GM12892 (cell line): ENCODE measurements at places on chromosomes 16 and 17.

GRCh38 chr17:39277110-39277509, 51.4 kb upstream of the STAC2 start:
- no peak for DNase-seq

DNA sequence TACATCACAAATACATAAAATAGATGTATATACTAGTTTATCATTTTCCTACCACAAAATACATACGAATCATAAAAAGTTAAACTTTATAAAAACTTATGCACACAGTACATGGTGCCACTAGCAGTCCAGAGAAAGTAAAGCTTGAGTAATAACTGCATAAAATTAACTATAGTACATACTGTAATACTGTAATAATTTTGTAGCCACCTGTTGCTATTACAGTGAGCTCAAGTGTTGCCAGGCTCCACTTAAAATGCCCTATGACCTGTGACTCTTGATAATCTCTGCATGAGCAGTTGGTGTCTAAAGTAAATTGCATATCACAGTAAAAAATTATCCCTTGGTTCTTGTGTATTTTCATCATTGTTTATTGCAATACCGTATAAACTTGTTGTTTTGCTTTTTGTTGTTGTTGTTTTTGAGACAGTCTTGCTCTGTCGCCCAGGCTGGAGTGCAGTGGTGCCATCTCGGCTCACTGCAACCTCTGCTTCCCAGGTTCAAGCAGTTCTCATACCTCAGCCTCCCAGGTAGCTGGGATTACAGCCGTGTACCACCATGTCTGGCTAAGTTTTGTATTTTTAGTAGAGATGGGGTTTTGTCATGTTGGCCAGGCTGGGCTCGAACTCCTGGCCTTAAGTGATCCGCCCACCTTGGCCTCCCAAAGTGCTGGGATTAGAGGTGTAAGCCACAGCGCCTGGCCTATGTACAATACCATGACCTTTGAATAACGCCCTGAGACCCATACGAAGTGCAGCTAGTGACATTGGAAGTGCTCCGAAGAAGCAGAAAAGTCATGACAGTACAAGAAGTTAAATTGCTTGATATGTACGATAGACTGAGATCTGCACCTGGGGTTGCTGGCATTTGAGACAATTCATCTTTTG, 6.6 kb downstream of the LUC7L3 start:
- DNase-seq = no peak

DNA sequence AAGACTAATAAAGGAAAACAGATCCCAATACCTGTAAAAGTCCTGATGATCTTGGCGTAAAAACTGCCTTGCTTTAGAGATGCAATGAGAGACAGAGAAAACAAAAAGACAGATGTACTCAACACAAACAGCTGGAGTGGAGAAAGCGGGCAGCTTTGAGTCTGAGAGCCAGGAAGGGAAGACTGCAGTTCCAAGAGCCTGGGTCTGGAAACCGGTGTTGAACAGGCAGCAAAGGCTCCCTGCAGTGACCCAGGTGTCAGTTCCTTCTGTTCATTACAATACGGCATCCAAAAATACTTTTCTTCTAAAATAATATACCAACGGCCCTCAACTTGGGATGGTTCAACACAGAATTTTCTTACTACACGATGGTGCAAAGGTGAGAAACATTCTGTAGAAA, 29.6 kb downstream of the VPS53 start:
- DNase-seq = no peak

DNA sequence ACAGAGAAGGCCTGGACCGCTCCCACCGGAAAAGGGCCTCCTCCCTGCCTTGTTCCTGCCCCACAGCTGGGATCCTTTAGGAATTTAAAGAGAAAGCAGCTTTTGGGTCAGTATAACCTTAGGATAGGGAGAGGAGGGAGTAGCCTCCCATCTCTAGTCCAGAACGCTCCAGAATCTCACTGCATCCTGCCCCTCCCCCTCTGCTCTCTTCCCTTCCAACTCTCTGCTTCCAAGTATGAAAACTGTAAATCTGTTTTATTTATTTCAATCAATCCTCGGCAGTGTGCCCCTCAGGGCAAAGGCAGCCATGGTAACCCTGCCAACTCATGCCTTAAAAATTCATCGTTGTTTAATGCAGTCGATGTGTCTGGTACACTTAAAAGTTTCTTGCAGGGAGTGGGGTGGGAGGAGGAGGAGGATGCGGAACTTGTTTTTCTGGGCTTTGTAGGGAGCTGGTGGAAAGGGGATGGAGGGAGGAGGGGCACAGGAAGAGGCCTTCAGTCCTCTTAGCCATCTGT, 21.2 kb upstream of the MTSS2 start:
- no peak for DNase-seq

DNA sequence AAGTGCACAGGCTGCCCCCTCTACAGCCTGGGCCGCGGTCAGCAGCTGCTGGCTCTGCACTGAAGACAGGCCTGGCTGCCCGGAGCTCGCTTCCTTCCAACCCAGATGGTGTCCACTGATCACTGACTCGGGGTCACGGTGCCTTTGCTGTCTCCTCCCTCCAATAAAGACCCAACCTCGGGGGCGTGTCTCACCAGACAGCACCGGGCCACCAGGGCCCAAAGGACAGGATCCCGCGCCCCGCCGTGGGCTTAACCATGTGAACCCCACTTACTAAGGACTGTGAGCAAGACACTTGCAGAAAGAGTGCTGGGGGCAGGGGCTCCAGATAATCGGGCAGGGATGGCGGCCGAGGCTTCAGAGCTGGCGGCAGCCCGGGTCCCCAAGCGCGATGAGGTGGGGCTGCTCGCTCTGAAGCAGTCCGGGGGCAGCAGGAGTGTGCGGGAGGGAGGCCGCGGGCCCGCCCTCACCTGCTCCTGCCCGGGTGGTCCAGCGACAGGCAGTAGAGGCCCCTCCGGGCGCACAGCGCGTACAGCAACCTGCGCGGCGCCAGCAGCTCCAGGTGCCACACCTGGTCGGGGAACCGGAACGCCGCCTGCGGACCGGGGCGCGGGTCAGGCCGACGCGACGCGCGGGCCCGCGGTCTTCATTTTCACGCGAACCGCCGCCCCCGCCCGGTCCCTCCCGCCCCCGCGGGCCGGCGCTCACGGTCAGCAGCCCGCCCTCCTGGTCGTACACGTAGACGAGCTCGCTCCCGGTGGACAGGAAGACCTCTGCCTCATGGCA, 502 bp downstream of the FAAP100 start:
- no peak for DNase-seq

DNA sequence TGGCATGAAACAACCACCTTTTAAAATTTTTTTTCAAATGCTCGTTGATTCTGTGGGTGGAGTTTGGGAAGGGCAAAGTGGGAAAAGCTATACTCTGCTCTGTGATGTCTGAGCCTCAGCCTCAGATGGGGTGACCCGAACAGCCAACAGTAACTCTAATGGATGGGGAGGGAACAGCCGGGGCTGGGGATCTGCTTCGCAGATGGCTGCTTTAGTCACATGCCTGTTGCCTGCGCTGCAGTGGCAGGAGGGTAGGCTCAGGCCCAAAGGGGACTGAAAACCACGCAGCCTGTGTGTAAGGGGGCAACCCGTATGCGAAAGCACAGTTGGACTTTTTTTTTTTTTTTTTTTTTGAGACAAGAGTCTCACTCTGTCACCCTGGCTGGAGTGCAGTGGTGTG, 14.9 kb upstream of the MAPK3 start:
- DNase-seq = no peak

DNA sequence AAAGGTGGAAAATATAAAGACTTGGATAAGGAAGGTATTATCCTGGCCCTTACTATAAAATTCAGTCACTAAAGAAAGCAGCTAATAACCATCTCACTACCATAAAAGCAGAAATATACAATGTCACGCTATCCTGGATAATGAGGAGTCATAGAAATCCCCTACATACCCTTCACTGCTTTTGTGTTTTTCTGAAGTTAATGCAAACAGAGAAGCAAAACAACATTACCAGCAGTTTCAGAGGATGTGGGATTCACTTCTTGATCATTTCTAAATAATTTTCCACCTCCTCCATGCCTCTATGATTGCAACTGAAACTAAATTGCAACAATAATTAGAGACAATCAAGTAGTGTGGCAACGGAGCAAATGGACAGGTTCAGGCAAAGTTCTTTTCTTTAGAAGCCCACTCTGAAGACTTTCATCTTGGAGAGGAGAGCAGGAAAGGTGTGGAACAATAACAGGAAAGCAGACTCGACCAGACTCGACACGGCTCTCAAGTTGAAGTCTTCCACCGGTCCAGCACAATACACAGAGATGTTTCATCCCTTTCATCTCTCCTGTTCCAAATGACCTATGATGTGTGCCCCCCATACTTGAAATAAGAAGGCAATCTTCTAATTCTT, 10.2 kb downstream of the CYTH1 start:
- no peak for DNase-seq

DNA sequence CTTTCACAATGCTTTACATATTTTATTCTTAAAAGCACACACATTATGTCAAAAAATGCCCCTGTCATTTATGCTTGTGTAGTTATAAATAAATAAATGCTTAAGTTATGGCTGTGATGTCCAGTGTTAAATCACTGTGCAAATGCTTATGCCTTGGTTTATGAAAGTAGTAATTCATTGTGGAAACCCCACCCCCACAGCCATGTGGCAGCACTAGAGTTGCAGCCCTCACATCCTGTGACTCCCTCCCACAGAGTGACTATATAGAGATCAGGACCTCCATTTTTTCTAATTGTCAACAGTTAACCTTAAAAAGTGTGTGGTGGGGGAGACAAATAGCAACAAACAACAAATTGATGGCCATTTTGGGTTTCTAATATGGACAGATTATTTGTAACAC, 2.4 kb downstream of the SKAP1 start:
- peak; percentile 52 for DNase-seq
